Brain (organoid and tissue), 16 donors: ENCODE measurements at places on chromosomes 5 and 9.

DNA sequence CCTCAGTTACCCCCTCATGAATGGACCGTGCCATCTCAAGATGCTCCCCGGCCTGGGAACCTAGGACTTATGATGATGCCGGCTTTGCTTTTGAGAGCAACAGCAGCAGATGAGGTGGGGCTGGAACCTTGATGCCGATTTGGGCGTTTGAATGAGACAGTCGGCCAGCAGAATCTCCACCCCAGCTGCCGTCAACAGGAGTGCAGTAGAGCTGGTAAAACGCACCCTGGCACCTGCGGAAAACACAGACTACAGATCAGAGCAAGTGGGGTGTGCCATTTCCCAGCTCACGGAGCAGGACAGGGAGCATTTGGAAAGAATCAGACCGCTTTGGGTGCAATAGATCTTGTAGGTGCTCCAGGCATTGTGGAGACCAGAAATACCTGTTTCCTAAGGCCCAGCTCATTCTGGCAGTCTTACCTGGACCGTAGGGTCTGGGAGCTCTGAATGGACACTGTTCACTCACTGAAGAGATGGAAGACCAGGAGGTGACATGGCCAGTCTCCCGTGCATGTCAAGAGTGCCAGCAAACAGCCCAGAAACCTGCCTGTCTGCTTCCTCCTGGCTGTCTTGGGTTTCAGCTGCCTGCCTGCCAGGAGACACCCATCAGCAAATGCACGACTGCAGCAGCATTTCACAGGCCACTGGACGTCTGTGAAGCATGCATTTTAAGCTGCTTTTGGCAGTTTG lies 317.7 kb upstream of the IRX4 start:
- DNase-seq, result no peak

- DNase-seq, result no peak
These were observed at the start of gene CDKN2A for GRCh38 chr9:21993893-21994555. CDKN2A (minus strand) TSS chr9:21994392.

DNA sequence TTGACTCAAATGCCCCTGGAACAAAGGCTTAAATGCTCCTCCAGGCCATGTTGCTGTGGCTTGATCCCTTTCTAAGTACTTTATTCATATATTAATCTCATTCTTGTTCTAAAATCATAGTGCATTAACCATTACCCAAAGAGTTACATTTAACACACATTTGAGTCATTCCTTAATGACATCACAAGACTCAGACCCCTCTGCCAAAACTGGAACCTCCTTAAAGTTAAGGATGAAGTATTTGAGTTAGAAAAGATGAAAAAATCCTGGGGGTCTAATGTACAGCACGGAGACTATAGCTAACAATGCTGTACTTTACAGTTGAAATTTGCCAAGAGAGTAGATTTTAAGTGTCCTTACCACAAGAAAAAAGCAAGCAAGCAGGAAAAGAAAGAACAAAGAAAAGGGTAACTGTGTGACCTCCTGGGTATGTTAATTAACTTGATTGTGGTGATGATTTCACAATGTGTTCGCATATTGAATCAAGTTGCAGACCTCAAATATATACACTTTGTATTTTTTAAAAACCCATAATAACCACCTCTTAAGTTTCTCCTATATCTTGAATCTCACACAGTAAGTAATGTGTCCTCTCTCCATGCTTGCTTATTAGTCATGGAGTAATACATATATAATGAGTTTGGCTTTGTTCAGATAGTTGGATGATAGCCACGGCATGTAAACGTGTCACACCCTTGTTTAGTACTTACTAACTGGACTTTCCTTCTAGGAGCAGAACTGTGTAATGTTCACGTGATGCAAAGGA lies 376.9 kb downstream of the SEMA5A start:
- no peak for DNase-seq

GRCh38 chr9:68719847-68720246 lies 14.8 kb downstream of the PIP5K1B start:
- no peak for DNase-seq

GRCh38 chr5:59275510-59276324 lies 617.8 kb downstream of the PDE4D start:
- DNase-seq, result peak; percentile 65

DNA sequence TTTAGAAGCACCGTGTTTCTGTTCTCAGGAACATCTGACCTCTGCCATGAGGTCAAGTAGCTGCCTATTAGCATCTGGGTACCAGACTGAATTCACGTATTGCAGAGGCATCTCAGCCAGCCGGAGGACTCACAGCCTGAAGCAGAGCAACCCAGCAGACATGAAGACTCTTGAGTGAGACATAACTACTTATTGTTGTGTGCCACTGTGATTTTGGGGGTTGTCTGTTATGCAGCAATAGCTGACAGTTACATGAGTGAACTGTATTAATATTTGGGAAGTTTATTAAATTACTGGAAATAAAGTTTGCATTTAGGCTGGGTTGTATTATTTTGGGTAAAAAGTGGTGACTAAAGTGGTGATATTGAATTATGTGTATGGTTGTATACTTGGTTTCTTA lies 1.3 kb upstream of the ACOT12 start:
- DNase-seq, result no peak

- peak; percentile 65 for DNase-seq
These were observed 50.8 kb downstream of the ALDH7A1 start for GRCh38 chr5:126544087-126544740.

GRCh38 chr9:107933097-107933496 lies 443.5 kb upstream of the KLF4 start:
- DNase-seq, result no peak

DNA sequence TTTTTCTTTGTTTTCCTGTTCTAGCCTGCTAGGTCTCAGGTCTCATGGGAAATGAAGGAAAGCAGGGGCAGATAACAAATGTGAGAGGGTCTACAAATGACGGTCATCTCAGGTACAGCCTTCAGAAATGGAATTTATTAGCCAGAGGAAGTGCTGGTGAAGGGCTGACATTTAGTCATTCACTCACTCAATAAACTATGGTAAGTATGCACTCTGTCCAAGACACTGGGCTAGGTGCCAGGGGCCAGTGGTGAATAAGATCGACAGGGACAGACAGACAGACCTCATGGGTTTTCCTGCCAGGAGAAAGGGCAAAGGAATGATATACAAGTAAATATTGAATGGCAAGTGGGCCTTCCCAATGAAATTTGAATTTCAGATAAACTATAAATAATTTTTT lies 6.3 kb downstream of the PDE6A start:
- DNase-seq, result no peak

DNA sequence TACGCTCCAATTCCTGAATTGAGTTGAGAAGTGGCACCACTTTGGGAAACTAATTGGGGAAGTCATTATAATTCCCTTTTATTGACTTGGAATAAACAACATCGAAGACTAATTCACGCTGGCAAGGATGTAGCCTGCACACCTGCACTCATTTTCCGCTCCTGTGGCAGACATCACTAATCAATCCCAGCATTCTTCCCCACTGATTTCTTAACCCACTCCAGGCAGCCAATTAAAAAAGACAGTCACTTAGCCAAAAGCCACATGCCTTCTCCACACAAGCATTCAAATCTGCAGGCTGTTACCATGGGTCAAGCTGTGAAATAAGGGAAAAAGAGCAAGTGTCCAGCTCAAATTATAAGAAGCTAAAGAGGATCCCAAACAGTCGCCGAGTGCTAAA lies 68.2 kb upstream of the HRH2 start:
- DNase-seq, result no peak

DNA sequence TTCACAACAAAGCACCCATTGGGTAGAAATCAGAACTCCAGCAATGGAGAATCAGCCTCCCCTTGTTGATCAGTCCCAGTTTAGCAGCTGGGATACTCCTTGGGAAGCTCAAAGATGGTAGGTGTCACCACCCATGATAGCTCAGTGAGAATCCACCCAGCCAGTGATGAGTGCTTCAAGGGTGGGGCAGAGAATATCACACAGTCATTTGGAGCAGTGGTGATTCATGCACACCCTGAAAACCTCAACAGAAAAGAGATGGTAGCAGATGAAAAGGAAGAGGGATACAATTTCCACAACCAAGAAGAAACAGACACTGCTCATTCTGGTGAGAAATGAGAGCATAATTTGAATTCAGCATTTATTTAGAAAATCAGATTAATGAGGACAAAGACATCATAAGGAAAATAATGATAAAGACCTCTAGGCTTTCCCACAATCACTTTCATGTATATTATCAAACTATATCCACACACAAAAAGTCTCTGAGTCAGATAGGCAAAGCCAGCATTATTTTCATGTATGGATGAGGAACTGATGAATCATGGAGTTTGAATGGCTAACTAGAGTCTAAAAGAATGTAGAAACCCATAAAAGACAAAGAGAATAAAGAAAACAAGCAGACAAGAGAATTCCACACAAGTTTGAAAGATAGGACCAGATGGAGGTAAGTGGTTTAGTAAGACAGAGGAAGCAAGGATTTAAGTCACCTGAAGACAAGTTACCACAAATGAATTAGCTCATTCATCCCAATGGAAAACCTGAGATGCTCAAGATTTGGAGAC lies 82.9 kb downstream of the FEM1C start:
- DNase-seq, result no peak

GRCh38 chr5:151651997-151652645 lies 34.6 kb downstream of the SPARC start:
- peak; percentile 91 for DNase-seq

DNA sequence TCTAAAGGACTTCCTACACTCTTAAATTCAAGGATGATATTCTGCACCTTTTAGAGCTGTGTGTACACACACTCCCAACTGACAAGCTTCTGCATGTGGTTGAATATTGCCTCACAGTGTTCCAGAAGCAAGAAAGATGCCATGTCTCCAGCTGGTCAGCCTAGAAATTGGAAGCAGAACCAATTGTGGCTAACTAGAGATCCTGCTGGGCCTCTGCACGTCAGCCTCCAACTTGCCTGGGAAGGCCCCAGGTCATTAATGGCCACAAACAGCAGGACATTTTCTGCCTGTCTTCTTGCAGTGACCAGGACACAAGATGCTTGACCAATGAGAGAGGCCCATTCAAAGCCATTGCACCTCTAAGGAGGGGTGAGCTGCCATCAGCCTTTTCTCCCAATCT lies 571.9 kb upstream of the BRINP1 start:
- DNase-seq, result no peak

DNA sequence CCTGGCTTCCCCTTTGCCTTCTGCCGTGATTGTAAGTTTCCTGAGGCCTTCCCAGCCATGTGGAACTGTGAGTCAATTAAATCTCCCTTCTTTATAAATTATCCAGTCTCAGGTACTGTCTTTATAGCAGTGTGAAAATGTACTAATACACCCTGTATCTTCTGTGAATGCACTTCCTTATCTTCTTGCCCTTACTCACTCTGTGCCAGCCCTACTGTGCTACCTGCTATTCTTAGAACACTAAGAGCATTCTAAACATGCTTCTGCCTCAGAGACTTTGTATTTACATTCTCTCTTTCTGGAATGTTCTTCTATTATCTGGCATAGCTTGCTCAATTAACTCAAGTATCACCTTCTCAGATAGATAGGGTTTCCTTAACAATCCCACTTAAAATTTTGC lies 164.4 kb upstream of the EDIL3 start:
- DNase-seq, result no peak

DNA sequence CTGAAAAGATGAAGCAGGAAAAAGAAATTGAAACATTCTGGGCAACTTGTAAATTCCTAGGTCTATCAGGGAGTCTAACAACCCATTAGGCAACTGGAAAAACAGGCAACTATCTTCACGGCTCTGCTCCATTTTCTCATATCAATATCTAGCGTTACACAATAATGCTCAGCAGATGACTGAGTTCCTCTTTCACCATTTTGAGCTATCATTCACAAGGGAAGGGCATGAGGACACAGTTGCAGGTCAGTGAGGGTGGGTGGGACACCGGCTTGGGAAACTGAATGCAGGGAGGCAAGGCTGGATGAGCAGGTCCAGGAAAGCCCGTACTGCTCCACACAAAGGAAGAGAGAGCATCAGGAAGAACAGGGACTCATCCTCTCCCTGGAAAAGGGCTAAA lies 67.0 kb downstream of the FRMD3 start:
- no peak for DNase-seq

DNA sequence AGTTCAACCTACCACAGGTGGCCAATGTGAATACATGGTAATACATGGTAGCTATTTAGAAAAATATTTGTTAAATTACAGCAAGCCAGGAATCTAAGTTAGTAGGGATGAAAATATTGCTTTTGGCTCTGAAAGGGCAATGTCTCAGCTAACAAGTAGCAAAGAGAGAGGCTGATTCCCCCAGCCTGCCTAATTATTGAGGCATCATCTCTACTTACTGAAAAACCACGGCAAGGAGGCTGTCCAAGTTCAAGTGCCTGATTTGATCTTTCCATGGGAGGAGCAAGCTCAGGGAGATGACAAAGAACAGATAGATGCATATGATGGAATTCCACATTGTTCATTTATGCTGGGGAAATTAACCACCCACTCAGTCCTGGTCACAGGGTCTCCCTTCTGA lies 28.7 kb upstream of the UBTD2 start:
- DNase-seq, result no peak

DNA sequence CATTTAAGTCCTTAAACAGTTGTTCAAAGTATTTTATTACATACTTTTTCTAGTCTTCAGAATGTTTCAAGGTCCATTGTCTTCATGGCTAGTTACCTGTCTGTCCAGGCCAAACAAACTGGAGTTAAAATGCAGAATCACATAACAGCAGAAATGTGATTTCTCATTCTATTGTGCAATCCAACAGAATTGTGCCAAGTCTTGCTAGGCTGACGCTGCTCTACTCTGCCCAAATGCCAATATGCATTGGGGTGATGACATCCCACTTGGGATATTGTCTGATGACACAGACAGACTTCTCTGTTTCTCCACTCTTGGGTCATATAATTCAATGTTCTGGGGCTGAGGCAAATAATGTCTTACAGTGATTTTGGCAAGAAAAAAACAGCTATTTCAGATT lies 5.2 kb upstream of the SLC22A5 start:
- DNase-seq, result no peak

- no peak for DNase-seq
These were observed 104.6 kb downstream of the MVB12B start for GRCh38 chr9:126431077-126431742.

DNA sequence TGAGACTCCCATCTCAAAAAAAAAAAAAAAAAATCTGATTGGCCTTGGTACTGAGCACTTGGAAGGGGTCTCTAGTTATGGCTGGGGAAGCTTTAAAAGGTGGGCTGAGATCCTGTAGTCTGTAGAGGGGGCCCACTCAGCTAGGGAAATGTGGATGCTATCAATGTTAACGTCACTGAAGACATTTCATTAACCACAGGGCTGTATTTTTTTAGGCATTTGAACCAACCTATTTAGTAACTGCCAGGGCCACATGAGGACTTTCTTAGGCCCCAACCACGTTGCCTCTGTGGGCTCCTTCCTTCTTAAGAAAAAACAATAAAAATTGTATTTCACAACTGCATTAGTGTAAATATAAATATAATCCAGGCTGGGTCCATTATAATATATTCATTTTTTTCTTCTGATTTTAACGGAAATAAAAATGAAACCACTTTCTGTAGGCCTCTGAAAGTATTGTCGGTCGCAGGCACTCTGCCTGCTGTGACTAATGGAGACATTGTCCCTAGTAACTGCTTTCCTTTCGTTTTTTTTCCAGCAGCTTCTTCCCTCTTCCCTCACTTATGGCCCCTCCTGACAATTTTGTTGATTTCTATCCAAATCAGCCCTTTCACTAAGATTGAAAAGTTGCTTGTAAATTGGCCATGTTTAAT lies 71.6 kb downstream of the GCNT1 start:
- DNase-seq, result no peak

GRCh38 chr5:113376640-113377039 lies 58.1 kb downstream of the TSSK1B start:
- no peak for DNase-seq
